ENCODE measurements at places on chromosomes 5 and 9.

DNA sequence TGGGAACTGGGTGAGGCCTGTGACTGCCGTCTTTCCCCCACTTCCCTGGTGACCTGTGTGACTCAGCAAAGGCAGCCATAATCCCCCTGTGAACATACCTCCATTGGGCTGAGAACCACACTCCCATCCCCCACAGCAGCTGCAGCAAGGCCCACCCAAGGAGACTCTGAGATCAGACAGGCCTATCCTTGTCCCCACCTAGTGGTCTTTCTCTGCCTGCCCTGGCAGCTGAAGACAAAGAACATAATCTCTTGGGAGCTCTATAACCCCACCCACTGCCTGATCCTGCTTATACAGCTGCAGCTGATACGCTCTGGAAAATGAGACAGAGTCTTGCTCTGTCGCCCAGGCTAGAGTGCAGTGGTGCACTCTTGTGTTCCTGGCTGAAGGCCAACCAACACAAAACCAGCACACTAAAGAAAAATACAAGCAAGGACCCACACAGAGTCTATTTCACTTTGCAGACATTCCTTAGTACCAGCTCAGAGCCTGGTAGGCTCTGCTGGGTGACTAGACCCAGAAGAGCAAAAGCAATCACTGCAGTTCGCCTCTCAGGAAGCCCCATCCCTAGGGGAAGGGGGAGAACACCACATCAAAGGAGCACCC, 106.7 kb downstream of the MCTP1 start:
- H3K4me3 ChIP-seq, result no peak overlapping the region
- H3K27me3 ChIP-seq, result no peaks in the 10 kb centered on the region
- no peak overlapping the region for H3K27ac ChIP-seq
- H3K4me1 ChIP-seq, result no peaks in the 10 kb centered on the region

DNA sequence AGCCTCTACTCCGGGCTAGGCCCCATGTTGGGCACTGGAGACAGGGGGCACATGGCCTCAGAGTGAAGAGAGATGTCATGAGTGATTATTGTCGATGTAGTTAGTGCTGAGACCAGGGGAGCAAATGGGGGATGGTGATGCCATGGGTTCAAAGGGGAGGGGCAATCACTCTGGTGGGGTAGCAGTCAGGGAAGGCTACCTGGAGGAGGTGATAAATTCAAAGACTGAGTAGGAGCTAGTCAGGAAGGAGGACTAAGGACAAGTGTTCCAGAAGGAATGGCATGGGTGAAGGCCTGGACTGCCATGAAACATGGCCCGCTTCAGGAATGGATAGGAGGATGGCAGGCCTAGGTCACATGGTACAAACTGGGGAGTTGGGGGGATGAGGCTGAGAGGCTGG, 41.6 kb downstream of the C9orf50 start:
- H3K27ac ChIP-seq, result no peak overlapping the region
- DNase-seq, result no peak
- H3K4me3 ChIP-seq, result no peak overlapping the region
- H3K27me3 ChIP-seq, result no peaks in the 10 kb centered on the region

DNA sequence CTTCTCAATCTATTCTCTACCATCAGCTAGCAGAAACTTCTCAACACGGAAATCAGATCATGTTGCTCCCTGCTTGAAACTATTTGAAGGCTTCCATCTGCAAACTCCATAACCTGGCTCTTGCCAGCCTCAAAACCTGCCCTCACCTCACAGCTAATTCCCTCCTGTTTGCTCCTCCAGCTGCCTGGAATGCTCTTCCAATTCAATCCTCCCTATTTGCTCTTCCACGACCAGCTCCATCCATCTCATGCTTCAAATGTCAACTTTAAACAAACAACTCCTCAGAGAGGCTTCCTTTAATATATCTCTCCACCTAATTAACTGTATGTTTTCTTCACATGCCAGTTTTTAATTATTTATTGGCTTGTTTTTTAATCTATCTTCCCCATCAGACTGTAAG, 1.5 kb downstream of the PLAA start:
- peaks cover 17% of the 10 kb centered on the region for H3K4me1 ChIP-seq
- H3K36me3 ChIP-seq, result no peaks in the 10 kb centered on the region

DNA sequence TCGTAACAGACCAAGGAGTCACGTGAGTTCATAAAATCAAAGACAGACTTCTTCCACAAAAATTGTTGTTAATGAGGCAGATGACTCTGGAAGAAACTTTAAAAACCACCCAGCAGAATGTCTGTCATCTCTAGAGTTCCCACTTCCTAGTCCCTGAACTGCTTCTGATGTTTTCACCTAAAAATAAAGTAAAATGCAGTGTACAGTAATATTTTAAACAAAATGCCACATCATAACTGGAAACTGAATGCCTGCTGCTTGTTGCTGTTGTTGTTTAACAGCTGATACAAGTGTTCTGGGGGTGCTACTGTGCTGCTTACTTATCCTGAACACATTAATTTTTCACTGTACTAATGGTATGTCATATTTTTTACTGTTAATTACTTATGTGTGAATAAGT, 577.2 kb downstream of the MTRR start:
- no peak overlapping the region for H3K4me3 ChIP-seq
- no peak overlapping the region for H3K27ac ChIP-seq
- H3K4me1 ChIP-seq, result no peaks in the 10 kb centered on the region
- no peaks in the 10 kb centered on the region for H3K27me3 ChIP-seq
- DNase-seq, result no peak
- no peaks in the 10 kb centered on the region for H3K36me3 ChIP-seq

- DNase-seq, result no peak
- no peaks in the 10 kb centered on the region for H3K27me3 ChIP-seq
Observed at GRCh38 chr5:12459326-12459725, 555.1 kb upstream of the CTNND2 start.

GRCh38 chr9:27572061-27572460, 1.2 kb downstream of the C9orf72 start:
- H3K27me3 ChIP-seq, result no peaks in the 10 kb centered on the region
- peak overlapping the region; percentile 87 for H3K4me3 ChIP-seq
- H3K36me3 ChIP-seq, result no peaks in the 10 kb centered on the region
- H3K4me1 ChIP-seq, result peaks cover 22% of the 10 kb centered on the region
- H3K27ac ChIP-seq, result peak overlapping the region; percentile 92

GRCh38 chr5:174581479-174581878, 142.9 kb upstream of the MSX2 start:
- no peaks in the 10 kb centered on the region for H3K36me3 ChIP-seq
- no peak for DNase-seq
- H3K4me3 ChIP-seq, result no peak overlapping the region
- no peak overlapping the region for H3K27ac ChIP-seq

DNA sequence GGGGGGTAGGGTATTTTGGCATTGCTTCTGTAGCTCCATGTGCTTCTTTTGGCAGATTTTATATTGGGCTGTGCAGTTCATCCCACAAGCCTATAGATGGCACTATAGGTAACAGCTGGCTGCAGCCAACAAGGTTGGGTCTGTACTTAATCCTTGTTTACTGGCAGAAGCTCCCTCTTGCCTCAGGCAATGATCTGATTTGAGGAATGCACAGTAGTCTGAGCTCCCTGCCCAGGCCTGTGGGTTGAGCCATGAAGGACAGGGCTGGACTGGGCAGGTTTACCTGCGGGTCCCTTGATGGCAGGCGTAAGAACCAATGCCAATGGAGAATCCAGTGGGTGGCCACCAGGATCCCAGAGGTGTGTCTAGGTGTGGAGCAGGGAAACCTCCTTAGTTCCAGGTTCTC, 11.7 kb upstream of the OR1J2 start:
- no peaks in the 10 kb centered on the region for H3K4me1 ChIP-seq
- H3K27ac ChIP-seq, result no peak overlapping the region
- no peaks in the 10 kb centered on the region for H3K36me3 ChIP-seq
- peaks cover 17% of the 10 kb centered on the region for H3K27me3 ChIP-seq
- H3K4me3 ChIP-seq, result no peak overlapping the region
- DNase-seq, result no peak

DNA sequence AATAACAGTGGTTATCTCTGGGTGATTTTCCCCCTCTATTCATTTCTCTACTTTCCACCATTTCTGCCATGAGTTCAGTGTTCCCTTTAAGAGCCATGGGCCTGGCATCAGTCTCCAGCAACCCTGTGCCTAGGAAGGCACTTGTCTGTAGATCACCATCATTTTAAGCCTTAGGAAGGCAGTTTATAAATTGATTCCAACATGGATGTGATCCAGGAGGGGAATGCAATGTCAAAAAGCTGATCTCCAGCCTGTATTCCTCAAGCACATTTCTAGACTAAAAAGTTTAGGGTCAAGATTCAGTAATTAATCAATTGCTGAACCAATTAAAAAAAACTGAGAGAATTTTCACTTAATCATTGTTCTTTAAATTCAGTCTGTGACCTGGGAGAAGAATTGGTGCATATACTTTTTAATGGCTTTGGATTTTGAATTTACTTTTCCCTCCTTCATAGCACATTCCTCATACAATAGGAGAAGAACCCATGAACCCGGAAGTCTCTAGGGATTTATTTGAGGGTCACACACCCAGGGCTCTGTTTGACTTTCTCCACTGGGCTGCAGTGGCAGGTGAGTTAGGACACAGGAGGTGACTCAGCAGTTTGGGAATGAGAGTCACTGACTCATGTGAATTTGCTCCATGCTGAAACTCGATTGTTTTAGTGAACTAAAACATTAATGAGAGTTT, 6.1 kb upstream of the ERMP1 start:
- no peak overlapping the region for H3K27ac ChIP-seq
- H3K27me3 ChIP-seq, result no peaks in the 10 kb centered on the region

DNA sequence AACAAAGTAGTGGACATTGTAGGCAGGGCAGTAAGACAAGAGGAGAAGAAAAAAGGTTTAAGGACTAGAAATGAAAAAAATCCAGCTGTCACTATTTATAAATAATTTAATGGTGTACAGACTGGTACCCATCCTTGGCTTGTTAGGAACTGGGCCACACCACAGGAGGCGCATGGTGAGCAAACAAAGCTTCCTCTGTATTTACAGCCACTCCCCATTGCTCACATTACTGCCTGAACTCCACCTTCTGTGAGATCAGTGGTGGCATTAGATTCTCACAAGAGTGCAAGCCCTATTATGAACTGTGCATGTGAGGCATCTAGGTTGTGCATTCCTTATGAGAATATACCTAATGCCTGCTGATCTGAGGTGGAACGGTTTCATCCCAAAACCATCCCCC, 62.6 kb upstream of the DMAC1 start:
- H3K27ac ChIP-seq, result no peak overlapping the region
- no peaks in the 10 kb centered on the region for H3K36me3 ChIP-seq
- no peaks in the 10 kb centered on the region for H3K4me1 ChIP-seq
- H3K27me3 ChIP-seq, result no peaks in the 10 kb centered on the region
- no peak for DNase-seq

GRCh38 chr5:132469380-132470009, 21.1 kb downstream of the IRF1 start:
- no peaks in the 10 kb centered on the region for H3K27me3 ChIP-seq
- no peak overlapping the region for H3K4me3 ChIP-seq
- no peak overlapping the region for H3K27ac ChIP-seq
- no peaks in the 10 kb centered on the region for H3K36me3 ChIP-seq
- no peak for DNase-seq

DNA sequence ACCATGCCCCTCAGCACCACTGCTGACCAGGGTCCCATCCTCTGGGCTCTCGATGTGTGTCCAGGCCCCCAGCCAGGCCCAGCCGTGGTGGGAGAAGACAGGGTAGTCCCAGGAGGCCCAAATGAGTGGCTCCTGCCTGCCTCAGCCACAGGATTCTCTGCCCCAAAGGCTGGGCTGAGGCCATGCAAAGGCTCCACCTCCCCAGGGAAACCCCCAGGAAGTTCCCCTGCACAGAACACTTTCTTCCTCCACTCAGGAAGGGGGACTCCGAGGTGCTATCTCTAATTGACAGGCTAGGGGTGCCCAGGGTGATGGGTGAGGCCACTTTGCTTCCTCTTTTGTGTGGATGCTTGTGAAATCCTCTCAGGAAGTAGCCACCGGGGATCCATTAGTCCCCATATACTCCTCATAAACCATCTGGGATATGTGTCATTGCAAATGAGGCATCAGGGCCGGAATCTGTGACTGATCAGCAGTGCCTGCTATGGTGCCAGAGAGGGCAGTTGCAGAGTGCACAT, 23.1 kb upstream of the TDRD7 start:
- no peak overlapping the region for H3K4me3 ChIP-seq
- H3K27me3 ChIP-seq, result peaks cover 29% of the 10 kb centered on the region
- DNase-seq, result no peak
- no peaks in the 10 kb centered on the region for H3K36me3 ChIP-seq
- H3K27ac ChIP-seq, result no peak overlapping the region

All from heart right ventricle (tissue), 16 donors.